ENCODE measurements at places on chromosomes 6 and 20.

DNA sequence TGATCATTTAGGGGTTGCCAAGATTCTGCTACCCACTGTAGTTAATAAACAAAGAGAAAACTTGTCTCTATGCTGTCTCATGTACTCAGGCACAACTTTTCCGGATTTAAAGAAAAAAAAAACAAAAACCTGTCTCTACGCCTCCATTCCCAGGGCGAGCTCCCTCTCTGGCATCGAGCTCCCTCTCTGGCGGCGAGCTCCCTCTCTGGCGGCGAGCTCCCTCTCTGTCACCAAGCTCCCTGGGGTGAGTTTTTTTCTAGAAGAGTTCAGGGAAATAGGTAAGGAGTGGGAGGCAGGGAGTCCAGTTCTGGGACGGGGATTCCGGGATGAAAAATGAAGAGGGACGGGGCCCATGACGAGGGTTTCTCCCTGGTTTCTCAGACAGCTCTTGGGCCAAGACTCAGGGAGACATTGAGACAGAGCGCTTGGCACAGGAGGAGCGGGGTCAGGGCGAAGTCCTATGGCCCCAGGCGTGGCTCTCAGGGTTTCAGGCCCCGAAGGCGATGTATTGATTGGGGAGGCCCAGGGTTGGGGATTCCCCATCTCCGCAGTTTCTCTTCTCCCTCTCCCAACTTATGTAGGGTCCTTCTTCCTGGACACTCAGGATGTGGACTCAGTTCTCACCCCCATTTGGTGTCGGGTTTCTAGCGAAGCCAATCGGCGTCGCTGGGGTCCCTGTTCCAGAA, 16.5 kb upstream of the HLA-A start:
- DNase-seq, result peak; percentile 37

- DNase-seq, result no peak
Observed at GRCh38 chr6:156154896-156155295, 622.3 kb upstream of the ARID1B start.

GRCh38 chr20:46305331-46305972, 2.8 kb downstream of the CDH22 start:
- DNase-seq, result no peak

GRCh38 chr6:27579973-27580372, 107.1 kb upstream of the ZNF184 start:
- no peak for DNase-seq

DNA sequence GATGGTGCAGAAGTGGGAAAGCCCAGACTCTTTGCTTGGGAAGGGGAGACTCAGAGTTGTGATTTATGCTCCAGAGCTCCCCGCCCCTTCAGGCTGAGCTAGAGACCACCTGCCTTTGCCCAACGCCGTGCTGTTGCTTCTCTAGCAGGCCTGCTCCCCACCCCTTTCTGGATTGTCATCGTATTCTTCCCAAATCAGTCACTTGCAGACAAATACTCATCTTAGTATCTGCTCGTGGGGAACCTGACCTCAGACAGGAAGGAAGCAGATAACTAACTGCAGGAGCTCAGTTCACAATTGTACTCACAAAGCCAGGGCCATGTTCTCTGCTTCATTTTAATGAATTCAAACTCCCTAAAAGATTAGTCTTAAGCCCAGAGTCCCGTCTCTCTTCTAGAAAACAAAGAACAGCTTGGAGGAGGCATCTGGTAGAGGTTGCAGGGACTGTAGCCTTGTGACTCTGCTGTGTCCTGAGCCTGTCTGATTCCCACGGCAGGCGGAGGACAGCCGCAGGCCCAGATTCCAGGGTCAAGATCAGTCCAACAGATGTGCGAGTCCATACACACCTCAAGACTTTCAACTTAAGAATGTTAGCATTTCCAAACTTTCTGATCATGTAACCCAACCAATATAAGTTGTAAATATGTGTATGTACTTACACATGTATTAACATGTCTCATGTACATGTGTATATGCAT, 57.2 kb upstream of the GGTLC1 start:
- DNase-seq, result peak; percentile 6

DNA sequence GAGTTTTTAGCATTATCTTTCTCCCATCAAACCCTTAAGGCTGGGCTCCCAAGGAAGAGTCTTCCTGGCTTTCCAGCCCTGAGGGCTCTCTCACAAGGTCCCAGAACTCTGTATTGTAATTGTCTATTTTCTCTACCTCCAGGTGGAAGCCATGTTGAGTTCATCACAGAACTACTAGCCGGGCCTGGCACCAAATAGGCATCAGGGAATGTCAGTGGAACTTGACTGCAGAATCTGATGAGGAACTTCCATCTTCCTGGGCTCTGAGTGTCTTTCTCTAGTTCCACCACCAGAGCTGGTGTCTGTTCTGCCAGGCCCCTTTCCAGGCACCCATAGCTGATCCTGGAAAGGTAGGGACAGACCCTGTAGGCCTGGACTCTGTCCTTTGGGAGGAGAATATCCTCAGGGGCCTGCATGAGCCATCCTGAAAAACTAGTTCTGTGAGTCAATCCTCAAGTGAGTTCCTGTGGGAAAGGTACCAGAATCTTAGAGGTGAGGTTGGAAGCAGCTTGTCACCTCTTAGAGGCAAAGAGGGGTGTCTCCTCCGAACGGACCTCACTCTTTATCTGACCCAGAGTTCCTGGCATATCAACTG, 11.1 kb upstream of the TOP1 start:
- DNase-seq, result no peak

DNA sequence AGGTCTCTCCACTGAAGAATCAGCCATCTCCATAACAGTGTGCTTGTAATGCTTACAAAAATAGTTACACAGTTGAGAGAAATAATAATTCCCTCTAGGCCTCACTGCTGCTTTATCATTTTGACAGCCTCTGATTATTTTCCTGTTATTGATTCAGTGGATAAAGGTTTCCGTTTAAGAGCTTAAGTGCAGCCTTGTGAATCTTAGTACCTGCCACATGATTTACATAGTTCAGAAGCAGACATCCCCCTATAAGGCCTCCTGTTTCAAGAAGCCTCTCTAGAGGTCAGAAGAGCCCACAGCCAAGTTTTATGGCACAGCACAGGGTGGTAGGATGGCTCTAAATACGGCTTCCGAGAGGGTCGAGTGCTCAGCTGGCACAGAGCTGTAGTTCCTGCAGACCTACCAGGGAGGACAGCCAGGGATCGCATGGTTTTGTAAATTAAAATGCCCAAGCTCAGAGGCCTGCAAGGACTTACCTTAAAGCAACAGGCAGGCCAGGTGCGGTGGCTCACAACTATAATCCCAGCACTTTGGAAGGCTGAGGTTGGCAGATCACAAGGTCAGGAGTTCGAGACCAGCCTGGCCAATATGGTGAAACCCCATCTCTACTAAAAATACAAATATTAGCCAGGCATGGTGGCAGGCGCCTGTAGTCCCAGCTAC, 17.6 kb upstream of the PYGB start:
- DNase-seq, result no peak

GRCh38 chr6:26251354-26252076, 113.5 kb upstream of the BTN3A2 start:
- peak; percentile 87 for DNase-seq
